ENCODE measurements at places on chromosomes 3 and 15.
A peak's percentile ranks its signal among the peaks of the same experiment; 100 is the strongest.

DNA sequence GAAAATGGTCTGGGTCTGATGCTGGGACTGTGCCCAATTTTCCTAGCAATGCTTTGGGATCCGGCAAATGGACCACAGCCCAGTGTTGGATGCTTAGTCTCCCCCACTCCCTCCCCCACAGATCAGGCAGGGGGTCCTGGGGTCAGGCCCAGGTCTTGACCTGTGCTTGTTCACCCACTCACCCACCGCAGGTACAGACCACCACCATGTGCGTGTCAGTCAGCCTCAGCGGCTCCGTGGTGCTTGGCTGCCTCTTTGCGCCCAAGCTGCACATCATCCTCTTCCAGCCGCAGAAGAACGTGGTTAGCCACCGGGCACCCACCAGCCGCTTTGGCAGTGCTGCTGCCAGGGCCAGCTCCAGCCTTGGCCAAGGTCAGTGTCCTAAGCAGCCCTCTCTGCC, 10.6 kb downstream of the GRM2 start:
- no peak for DNase-seq

- DNase-seq = peak; percentile 81
Observed at GRCh38 chr15:59438625-59439290, 772 bp downstream of the FAM81A start.

DNA sequence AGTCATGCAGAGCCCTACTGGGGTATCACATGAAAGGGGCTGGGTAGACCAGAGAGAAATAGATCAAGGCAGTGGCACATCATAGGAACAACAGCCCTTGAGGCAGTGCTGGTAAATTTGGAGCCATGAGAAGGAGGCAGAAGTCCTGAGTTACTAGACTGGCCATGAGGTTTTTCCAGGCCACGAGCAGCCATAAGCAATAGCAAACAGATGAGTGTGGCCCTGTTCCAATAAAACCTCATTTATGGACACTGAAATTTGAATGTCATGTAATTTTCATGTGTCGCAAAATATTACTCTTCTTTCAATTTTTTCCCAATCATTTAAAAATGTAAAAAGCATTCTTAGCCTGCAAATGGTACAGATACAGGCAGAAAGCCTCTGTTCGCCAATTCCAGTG, 28.1 kb upstream of the LRRN1 start:
- DNase-seq = no peak

GRCh38 chr3:16813336-16813735, 71.4 kb upstream of the PLCL2 start:
- DNase-seq = no peak

- no peak for DNase-seq
Observed at GRCh38 chr3:4695846-4696245, 202.7 kb downstream of the ITPR1 start.

All from small intestine (tissue), 16 donors.